Melanocyte of skin (primary cell): ENCODE measurements at places on chromosomes 5 and 9. TPM values are rescaled to one million over a fixed set of nuclear protein-coding genes. Genes with fewer than 3 reads are reported as not detected.

FGF1 gene
- total RNA-seq, result 0.34 and 5.8 TPM in 2 replicates

KCNV2 gene
- not detected in 2 replicates for total RNA-seq

ARID3C gene
- under 0.01 TPM in 1 of 2 replicates, not detected in the other for total RNA-seq

TTC39B gene
- total RNA-seq, result 1.7 and 3.1 TPM in 2 replicates

DMRT3 gene
- total RNA-seq, result not detected in 2 replicates

SPAG8 gene
- total RNA-seq, result 0.36 and 1.0 TPM in 2 replicates

PCSK5 gene
- 1.0 and 2.2 TPM in 2 replicates for total RNA-seq

PCDHB7 gene
- total RNA-seq, result under 0.01 TPM in 2 replicates

ACSL6 gene
- total RNA-seq, result 1.0 and 1.1 TPM in 2 replicates

SLC36A3 gene
- not detected in 2 replicates for total RNA-seq

GPR151 gene
- total RNA-seq, result not detected in 2 replicates

GPRIN1 gene
- 11.4 and 19.6 TPM in 2 replicates for total RNA-seq

MLANA gene
- total RNA-seq, result 1,023 and 1,146 TPM in 2 replicates

AGGF1 gene
- total RNA-seq, result 23.4 and 31.3 TPM in 2 replicates

FAM151B gene
- 7.0 and 8.0 TPM in 2 replicates for total RNA-seq

FOXI1 gene
- not detected in 2 replicates for total RNA-seq

LIFR gene
- total RNA-seq, result 0.31 and 0.33 TPM in 2 replicates

FOXD4L3 gene
- under 0.01 TPM in 1 of 2 replicates, not detected in the other for total RNA-seq

EIF4E1B gene
- total RNA-seq, result not detected in 2 replicates

RASGRF2 gene
- total RNA-seq, result under 0.01 and 0.36 TPM in 2 replicates

FOXE1 gene
- total RNA-seq, result not detected in 2 replicates

CDK7 gene
- total RNA-seq, result 29.3 and 37.4 TPM in 2 replicates

NREP gene
- total RNA-seq, result 7.3 and 11.0 TPM in 2 replicates

STKLD1 gene
- total RNA-seq, result 4.1 and 4.7 TPM in 2 replicates

DOK3 gene
- 2.0 and 3.4 TPM in 2 replicates for total RNA-seq
